Right lung (tissue), 10 donors: ENCODE measurements at places on chromosomes 7 and 10. TPM values are rescaled to one million over a fixed set of nuclear protein-coding genes. Genes with fewer than 3 reads are reported as not detected.

Gene MINDY3
- 44.9 TPM for polyA plus RNA-seq

Gene RBP4
- polyA plus RNA-seq = 1.6 TPM

Gene CACNB2
- 11.4 TPM for polyA plus RNA-seq

GRCh38 chr10:30806850-30807249, 177.3 kb upstream of the LYZL2 start:
- DNase-seq = no peak

DNA sequence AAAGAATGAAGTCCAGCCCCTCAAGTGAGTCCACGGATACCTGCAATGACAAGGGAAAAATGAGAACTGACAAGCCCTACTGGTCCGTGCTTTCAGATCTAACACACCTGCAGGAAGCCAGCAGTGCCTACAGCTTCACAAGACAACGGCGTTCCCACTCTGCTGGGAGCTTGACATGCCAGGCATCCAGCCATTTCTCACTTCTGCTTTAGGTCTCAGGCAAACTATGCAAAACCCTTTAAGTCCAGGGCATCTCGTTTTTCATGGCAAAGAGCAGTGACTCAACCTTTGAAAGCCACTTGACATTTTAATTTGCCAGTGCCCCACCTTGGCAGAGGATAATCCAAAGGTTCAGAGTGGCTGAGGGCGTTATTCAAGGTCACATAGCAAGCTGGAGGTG, 49.1 kb upstream of the GPAM start:
- no peak for DNase-seq

- DNase-seq = no peak
These were observed 102.8 kb downstream of the GALNT11 start for GRCh38 chr7:152128252-152128651.

- no peak for DNase-seq
These were observed 38.1 kb downstream of the USP54 start for GRCh38 chr10:73552819-73553715.

- DNase-seq = no peak
These were observed 93.5 kb downstream of the AKAP9 start for GRCh38 chr7:92034116-92034515.

DNA sequence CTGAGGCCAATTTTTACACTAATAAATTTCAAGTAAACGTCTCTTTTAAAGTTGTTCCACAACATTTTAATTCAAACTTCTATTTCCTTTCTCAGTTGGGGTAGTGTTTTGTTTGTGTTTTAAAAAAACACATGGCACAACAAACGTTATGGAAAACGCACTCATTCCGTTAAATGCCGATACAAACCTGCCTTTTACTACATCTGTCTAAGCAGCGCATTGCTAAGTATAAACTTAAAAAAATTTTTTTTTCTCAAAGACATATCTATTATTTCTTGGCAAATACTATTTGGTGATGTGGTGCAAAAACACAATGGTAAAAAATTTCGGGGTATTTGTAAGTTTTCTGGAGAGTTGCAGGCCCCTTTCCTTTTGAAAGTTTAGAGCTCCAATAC, 1.4 kb downstream of the SKIDA1 start:
- no peak for DNase-seq

DNA sequence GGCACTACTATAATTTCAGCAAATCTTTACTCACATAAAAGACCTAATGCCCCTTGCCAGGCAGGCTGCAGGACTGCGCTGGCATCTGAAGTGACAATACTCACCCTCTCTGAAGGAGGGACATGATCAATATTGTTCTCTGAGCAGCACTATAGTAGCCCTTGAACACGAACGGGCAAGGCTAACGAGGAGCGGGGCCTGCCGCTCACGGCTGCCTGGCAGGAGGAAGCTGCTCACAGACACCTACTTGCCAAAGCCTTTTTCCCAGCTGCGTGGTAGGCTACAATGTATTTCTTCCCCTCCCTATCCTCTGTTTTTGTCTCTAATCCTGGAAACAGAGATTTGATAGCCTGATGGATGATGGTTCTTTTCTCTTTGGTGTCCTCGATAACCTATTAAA, 19.9 kb downstream of the PUS7 start:
- no peak for DNase-seq

GRCh38 chr7:44498230-44498954, 7.9 kb upstream of the NUDCD3 start:
- no peak for DNase-seq

- no peak for DNase-seq
These were observed 94.4 kb upstream of the COL1A2 start for GRCh38 chr7:94300176-94300835.
